ENCODE measurements at places on chromosomes 16 and 17.

- DNase-seq = no peak
Observed at GRCh38 chr17:81393684-81394376, 1.4 kb upstream of the BAHCC1 start.

DNA sequence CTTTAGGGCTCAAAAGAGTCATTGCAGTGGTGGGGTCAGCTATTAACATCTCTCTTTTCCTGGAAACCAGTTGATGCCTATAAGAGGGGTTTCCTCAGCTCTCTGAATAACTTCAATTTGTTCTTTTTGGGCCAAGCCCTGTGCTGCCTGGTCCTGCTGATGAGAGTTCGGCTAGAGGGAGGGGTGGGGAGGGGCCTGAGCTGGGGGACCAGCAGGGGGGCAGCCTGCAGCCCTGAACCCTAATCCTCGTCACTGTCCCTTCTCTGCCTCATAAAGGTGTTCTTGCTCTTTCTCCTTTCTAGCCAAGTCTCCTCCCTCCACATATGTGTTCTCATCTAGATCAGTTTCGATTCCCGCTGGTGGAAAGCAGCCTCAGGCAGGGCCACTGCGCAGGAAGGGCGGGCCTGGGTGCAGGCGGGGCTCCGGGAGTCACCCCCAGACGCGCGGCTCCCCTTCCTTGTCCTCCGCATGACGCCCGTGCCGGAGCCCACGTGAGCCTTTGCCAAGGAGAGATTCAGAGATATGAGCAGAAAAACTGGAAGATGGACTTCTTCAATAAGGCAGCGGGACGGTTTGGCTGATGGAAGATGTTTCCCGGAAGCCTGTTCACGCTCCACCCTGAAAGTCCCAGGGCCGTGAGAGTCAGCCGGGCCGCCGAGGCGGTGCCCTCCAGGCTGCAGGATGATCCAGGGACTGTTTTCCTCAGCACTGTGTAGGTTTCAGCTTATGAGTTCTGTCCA lies 15.0 kb upstream of the RHOT1 start:
- DNase-seq = peak; percentile 58

- no peak for DNase-seq
Observed at GRCh38 chr16:70551788-70552187, 28.2 kb downstream of the SF3B3 start.

DNA sequence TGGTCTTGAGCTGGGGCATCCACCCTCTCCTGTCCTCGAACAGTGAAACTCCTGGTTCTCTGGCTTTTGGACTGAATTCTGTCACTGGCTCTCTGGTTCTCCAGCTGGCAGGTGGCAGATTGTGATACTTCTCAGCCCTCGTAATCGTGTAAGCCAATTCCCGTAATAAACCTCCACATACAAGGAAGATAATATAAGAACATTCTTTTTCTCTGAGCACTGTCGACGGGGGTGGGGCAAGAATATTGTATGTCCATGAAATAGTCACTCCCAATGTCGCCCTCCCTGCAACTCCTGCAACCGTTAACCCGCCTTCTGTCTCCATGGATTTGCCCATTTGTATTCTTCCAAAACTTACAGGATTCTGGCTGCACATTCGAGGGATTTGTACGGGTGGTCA lies 39.2 kb upstream of the RPH3AL start:
- no peak for DNase-seq

DNA sequence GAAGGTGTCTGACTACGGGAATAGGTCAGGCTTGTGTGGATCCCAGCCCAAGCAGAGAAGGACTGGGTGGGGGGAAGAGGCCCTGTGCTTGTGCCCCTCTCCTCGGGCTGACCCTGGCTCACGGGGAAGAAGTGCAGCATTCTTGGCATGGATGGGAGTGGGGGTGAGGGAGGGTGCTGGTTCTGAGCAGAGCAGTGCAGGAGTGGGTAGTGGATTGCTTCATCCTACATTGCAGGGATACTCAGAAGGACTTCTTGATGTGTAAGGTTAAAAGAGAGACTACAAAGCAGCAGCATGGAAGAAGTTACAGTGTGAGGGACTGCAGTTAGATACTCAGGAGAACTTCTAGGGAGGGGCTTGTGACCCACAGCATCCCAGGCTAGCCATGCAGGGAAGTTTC lies 2.1 kb downstream of the ARHGAP23 start:
- DNase-seq = no peak

DNA sequence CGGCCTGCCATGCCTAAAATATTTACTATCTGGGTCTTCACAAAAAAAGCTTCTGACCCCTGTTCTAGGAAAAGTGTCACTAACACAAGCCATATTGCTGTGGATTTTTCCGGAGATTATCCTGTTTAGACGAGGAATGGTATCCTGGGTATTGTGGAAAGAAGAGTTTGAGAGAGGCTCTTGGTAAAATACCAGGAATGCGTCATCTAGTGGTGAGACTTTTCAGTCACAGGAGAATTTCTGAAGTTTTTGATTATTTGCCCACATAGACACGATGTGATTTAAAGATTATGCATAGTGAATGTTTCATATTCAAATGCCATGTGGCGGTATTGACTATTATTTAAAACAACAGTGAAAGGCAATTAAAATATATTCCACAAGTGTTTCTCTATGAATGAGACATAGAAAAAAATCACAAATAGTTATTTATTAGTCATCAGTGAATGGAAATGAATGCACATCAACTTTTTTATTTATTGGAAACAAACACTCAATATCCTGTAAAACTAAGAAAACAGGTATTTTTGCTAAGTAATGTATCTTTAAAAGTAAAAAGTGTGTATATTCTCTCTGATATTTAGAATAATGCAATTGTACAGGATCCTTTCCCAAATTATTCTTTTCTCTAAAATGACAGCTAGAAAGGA lies 7.8 kb downstream of the KRT28 start:
- DNase-seq = no peak

DNA sequence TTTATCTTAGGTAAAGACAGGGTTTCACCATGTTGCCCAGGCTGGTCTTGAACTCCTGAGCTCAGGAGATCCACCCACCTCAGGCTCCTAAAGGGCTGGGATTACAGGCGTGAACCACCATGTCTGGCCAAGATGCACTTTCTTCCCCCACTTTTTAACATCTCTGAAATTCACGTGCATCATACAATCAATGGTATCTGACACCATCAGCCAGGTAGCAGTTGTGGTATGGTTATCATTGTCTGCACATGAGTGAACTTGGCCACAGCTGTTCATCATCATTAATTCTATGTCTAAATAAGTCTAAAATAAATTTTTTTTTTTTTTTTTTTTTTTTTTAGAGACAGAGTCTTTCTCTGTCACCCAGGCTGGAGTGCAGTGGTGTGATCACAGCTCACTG lies 34.2 kb upstream of the MYLK3 start:
- DNase-seq = no peak

GRCh38 chr17:18016426-18016825 lies 22.5 kb downstream of the ATPAF2 start:
- no peak for DNase-seq

DNA sequence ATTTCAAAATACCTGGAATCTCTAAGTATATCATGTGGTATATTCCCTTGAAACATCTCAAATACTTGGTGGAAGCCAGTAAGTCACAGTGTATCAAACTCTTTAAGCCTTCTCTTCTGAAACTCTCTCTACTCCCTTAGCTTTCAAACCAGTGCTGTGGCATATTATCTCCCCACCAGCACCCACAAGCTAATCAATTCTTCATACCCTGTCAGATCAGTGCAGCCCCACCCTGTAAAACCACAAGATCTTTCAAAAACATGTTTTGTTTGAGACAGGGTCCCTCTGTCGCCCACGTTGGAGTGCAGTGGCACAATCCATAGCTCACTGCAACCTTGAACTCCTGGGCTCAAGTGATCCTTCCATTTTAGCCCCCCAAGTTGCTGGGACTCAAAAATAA lies 91.6 kb upstream of the C17orf78 start:
- DNase-seq = no peak

GRCh38 chr17:49521088-49521450 lies 26.0 kb downstream of the NGFR start:
- no peak for DNase-seq

GRCh38 chr17:66943484-66943883 lies 21.0 kb upstream of the CACNG4 start:
- no peak for DNase-seq

- no peak for DNase-seq
Observed at GRCh38 chr16:11585460-11586377, 1.0 kb downstream of the LITAF start.

DNA sequence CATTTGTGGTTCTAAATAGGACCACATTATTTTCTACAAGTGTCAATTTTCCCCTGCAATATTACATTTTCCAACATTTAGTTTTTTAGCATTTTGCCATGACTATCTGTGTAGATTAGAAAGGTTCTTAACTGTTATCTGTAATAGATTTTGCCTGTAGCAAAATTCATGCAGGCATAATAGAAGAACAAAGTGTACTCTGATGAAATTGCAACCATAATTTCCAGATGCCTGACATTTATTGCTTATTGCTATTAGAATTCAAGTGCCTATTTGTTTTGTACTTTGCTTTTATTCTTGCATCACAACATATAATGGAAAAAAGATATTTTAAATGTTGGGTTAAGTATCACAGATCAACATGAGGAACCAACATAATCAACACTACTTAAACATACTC lies 337.7 kb downstream of the TOX3 start:
- DNase-seq = no peak

GRCh38 chr17:12047681-12048376 lies 27.2 kb downstream of the MAP2K4 start:
- no peak for DNase-seq

GRCh38 chr17:4678448-4679026 lies 25.4 kb downstream of the PELP1 start:
- no peak for DNase-seq

DNA sequence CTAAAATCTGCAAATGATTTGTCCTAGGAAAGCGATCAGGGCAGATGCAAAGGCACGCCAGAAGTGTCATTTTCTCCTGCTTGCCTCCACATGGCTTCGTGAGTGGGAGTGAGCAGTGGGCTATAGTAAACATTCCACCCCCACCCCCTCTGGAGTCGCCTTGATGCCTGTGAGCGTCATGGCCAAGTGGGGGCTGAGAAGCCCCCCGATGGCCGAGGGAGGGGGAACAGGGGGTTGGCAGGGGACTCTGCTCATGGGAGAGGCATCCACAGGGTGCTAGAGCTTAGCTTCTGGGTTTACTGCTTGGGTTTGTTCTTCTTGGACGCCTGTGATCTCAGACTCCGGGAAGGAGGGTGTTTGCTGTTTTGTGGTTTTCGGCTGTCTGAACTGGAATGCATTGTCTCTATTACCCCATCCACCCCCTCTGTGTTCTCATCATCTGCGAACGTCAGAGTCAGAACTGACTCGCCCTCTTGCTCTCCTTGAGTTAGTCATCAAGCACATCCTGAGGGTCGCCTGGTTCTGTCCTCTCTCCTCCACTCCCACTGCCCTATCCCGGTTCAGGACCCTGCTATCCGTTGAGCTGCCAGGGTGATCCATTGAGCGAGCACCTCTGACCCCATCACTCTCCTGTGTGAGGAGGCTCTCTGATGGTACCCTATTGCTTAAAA lies 15.4 kb downstream of the TNS4 start:
- DNase-seq = no peak

DNA sequence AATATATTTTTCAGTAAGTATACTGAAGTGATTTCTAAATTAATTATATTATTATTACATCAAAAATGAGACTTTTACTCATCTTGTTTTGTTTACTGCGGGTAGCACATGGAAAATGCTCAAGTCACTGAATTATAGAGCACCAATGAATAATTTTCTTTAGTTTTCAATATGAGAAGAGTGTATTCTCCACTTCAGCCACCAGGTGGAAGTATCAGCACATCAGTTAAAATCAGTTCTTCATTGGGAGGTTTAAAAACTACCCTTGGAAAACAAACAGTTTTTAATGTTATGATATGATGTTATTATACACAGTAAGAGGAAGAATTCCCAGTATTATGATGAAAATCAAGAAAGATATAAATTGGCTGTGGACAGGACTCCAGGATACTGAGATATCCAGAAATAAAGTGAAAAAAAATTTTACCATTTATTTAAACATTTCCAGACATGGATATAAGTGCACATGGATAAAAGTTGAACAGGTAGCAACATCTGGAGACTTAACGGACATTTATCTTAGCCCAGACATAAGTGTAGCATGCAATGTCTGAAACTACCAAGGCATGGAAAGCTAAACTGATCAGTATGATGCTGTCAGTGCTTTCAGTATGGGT lies 467.3 kb downstream of the KCNJ2 start:
- no peak for DNase-seq

Data from activated gamma-delta T cell treated with anti-CD3 and anti-CD28 coated beads, Interleukin-2, amount 50 U/mL, for 16 hours (primary cell).